Gastrocnemius medialis (tissue), 4 donors: ENCODE measurements at places on chromosomes 5 and 9. TPM values are rescaled to one million over a fixed set of nuclear protein-coding genes. Genes with fewer than 3 reads are reported as not detected.

GRCh38 chr5:76388236-76388635, 14.8 kb upstream of the IQGAP2 start:
- no peak for DNase-seq

The TBC1D2 gene
- total RNA-seq, result 2.9 TPM

The NME5 gene
- total RNA-seq, result not detected

DNA sequence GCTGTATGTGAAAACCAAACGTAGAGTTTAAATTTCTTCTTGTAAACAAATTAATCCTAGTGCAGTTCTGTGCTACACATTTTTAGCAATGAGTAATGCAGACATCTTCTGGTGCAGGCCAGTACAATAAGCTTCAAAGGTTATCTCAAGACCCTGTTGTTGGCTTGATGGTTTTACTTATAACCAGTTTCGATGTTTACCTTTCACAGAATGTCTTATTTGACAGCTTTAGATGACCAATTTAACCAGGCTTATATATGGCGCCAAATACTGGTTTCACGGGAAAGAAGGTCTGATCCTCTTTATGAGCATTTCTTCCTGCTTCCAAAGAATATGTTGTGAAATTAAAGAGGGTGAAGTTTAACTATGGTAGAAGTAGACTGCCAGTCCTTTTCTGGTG, 9.9 kb downstream of the ZFAND5 start:
- DNase-seq, result no peak

- peak; percentile 13 for DNase-seq
Observed at GRCh38 chr9:278651-279050, 64.0 kb downstream of the DOCK8 start.

The PRR7 gene
- total RNA-seq, result 0.63 TPM

DNA sequence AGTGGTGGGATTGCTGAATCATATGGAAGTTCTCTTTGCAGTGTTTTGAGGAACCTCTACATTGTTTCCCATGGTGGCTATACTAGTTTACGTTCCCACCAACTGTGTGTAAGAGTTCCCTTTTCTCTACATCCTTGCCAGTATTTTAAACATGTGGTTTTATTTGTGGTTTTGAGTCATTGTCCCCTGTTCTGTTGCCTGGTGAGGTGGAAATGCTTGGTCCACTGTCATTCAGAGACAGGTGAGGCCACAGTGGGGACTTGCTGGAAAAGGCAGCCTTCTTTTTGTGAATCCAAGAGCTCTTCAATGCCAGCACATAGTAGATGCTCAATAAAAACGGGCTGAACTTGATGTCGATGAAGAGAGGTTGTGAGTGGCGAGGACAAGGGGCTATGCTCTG, 44.2 kb downstream of the SH3PXD2B start:
- DNase-seq, result no peak

GRCh38 chr9:117021906-117022305, 334.8 kb downstream of the TRIM32 start:
- DNase-seq, result no peak

GRCh38 chr5:69368458-69369339, 621 bp downstream of the AK6 start:
- DNase-seq, result no peak

The CYSRT1 gene
- total RNA-seq, result not detected

GRCh38 chr9:32456564-32456963, 69.4 kb downstream of the RIGI start:
- DNase-seq, result no peak

DNA sequence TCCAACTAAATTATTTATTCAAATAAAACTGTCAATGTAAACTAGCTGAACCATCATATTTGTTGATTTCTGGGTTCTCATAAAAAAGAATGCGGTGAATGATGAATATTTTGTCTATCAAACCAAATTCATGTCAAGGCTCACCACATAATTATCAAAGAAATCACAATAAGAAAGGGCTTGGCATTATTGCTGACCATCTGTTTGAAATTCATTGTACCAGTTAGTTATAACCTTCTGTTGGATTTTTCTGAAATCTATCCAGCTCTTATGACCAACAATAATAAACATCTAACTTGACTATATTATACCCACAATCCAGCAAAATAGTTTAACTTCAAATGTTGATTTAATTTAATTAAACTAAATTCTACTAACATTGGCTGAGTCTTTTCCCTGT, 53.1 kb downstream of the GABRA1 start:
- no peak for DNase-seq

The TMEM232 gene
- not detected for total RNA-seq

- DNase-seq, result no peak
Observed at GRCh38 chr9:126222363-126222834, 104.2 kb upstream of the MVB12B start.

DNA sequence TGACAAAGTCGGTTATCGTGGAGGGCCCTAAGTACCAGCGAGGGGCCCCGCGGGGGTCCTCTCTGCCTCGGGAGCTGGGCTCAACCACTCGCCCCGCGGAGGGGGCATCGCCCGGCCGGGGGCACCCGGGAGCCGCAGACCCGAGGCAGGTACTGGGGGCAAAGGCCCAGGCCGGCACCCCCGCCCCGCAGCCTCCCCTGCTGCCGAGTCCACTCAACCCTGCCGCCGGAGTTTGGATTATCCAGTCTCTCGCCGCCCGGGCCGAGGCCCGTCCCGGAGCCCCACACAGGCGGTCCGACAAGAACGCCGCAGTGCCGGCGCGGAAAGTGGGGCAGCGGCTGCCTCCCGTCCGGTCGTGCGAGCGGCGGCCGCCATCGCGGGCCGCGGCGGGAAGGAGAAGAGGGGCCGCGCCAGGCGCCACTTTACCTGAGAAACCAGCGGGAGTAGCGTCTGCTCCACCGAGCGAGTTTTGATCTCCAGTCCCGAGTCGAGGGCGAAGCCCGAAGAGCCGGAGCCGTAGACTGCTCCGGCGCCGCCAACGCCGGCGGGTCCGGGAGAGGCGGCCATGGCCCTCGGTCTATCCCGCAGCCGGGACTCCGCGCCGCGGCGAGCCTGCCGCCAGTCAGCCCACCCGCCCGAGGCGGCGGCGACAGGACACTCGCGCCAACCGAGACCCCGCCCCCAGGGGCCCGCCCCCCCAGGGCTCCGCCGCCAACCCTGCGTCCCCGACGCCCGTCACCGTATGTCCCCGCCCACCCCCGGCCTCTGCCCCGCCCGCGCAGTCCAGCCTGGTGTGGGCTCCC, at the start of gene CTNNAL1:
CTNNAL1 (minus strand) TSS at position 624 of the 803 bp plus-strand sequence; CDS start at position 567, 57 bp downstream.
- peak; percentile 92 for DNase-seq
